NCI-H345 (cell line): ENCODE measurements at places on chromosomes 1 and 21.

- DNase-seq = no peak
Observed at GRCh38 chr1:222009105-222009730, 267.3 kb upstream of the DUSP10 start.

DNA sequence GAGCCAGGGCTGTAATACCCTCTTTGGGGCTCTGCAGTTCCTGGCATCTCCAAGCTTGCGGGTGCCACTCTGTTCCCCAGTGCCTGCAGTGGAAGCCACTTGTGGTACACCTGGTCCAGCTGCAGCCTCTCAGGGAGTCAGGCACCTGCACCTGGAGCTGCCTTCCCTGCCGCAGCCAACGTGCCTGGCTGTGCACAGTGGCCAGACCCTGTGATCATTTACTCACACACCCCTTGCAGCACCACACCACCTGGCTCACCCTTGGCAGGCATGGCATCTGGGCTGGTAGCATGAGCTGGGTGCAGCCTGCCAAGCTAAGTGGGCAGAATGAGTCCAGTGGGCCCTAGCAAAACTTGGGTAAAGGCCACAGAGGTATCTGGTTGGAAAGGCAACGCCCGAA, 51.1 kb upstream of the NTPCR start:
- peak; percentile 12 for DNase-seq

- no peak for DNase-seq
Observed at GRCh38 chr1:78339490-78339889, 151.3 kb upstream of the PTGFR start.

- peak; percentile 92 for DNase-seq
Observed at GRCh38 chr1:62384276-62385005, 52.4 kb upstream of the USP1 start.

- no peak for DNase-seq
Observed at GRCh38 chr1:110877364-110877763, 4.4 kb downstream of the CD53 start.

GRCh38 chr1:231162970-231163829, 1.3 kb downstream of the TRIM67 start:
- DNase-seq = peak; percentile 50

DNA sequence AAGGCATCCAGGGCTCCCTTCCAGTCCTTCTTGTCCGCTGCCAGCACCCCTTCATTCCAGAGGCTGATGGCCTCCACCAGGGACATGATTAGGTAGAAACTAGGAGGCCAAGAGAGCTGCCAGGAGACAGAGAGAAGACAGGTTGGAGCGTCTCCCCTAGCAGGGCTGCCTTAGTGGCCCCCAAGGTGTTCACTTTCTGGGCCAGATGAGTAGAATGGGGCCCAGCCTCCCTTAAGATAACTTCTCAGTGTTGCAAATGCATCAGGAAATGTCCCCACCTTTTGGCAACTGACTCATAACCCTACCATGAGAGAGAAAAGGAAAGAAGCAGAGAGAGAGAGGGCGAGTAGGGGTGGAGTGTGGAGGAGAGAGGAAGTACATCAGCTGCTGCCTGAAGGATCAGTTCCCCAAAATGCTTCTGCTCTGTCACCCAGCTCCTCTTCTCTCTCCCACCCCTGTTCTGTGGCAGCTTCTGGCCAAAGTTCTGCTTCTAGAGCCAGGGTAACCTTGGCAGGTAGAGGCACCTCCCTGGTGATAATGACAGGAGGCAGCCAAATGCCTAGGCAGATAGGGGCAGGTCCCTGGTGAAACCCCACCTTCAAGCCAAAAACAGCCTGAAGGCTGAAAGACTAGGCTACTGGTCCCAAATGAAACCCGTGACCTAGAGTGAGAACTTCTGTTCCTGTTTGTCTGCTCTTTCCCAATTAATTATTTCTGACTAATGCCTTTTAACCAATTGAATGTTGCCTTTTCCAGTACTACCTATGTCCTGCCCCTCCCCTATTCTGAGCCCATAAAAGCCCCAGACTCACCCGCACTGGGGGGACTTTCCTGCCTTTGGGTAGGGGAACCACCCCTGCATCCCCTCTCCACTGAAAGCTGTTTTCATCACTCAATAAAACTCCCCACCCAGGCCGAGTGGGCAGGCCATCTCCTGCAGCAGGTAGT, at the start of gene NCF2:
Gene NCF2 (minus strand): TSS at position 216 of the 948 bp plus-strand sequence. CDS start 130 bp downstream, at position 86.
- no peak for DNase-seq

DNA sequence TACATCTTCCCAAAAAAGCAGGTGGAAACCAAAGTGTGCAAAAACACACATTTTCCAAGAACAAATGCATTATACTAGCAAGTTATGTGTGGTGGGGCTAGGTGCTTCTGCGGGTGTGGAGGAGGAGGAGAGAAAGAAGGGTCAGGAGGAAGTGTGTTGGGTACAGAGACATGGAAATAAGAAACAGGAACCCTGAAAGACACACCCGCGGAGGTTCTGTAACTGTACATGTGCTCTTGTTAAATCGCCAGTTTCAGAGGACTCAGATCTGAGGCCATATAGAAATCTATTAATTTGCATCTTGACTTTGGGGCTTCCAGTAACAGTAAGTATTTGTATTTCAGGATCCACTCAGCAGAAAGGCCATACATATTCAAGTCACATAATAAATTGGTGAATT, 30.9 kb downstream of the ERG start:
- DNase-seq = no peak

GRCh38 chr1:1939296-1940122, 20.4 kb upstream of the TMEM52 start:
- no peak for DNase-seq

DNA sequence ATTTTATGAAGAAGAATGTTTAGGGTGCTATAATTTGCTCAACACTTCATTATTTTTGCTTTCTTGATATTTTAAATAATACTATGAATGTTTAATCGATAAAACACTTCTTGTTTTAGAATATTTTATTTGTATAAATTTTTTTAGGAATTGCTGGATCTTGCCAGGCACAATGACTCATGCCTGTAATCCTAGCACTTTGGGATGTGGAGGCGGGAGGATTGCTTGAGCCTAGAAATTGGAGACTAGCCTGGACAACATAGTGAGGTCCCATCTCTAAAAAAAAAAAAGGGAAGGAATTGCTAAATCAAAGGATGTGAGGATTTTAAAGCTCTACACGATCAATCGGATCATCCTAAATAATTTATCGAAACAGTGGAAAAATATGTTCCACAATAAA, 17.6 kb downstream of the RNF11 start:
- DNase-seq = no peak

GRCh38 chr1:53677486-53677885, 61.5 kb downstream of the GLIS1 start:
- DNase-seq = no peak

- no peak for DNase-seq
Observed at GRCh38 chr1:169259816-169260215, 107.8 kb downstream of the NME7 start.

GRCh38 chr1:192477630-192478029, 97.9 kb upstream of the RGS1 start:
- DNase-seq = peak; percentile 27

- no peak for DNase-seq
Observed at GRCh38 chr1:107862064-107862463, 102.9 kb downstream of the VAV3 start.

DNA sequence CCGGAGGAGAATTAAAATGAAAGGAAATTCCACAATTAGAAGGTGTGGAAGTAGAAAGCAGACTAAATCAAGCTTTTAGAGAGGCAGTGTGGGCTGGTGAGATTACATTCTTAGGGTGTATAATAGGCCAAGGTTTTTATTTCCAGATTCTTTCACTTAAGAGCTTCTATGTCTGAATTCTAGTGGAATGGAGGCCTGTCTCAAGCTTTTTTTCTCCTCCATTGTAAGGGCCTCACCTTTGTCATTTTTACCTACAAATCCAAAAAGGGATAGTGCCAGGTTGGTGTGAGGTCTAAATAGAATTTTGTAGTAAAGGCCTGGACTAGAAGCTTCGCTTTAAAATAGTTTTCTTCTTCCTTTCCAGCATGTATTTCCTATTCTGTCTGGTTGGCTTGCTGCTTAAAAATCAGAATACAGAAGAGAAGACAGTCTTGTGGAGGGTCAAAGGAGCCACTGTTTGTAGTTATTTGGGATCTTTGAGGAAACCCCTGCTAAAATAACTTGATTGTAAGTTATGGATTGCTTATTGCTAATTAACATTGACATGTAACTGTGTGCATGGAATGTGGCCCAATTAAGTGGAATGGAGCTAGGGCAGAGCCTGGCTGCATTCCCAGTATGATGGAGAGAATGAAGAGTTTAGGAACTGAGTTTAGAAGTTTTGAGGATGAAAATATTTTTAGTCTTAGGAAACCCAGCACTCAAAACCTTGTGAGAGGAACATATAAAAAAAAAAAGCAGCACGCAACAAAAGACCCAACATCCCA, 162.5 kb upstream of the B3GALT2 start:
- DNase-seq = no peak

DNA sequence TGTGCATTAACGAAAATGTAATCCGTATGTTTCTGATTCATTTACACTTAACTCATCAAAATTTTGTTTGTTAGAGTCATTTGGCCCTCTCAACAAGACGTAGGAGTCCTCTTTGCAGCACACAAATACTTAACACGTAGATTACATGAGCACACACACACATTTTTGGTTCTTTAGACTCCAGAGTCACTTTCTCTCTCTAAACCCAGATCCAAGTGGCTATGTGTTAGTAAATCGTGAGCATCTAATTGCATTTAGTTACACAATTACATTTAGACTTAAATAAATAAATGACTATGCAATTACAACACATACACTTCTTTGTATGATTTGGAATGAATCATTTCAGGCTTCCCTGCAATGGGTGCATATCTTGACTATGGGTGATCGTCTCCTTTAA, 109.0 kb upstream of the GREM2 start:
- no peak for DNase-seq

DNA sequence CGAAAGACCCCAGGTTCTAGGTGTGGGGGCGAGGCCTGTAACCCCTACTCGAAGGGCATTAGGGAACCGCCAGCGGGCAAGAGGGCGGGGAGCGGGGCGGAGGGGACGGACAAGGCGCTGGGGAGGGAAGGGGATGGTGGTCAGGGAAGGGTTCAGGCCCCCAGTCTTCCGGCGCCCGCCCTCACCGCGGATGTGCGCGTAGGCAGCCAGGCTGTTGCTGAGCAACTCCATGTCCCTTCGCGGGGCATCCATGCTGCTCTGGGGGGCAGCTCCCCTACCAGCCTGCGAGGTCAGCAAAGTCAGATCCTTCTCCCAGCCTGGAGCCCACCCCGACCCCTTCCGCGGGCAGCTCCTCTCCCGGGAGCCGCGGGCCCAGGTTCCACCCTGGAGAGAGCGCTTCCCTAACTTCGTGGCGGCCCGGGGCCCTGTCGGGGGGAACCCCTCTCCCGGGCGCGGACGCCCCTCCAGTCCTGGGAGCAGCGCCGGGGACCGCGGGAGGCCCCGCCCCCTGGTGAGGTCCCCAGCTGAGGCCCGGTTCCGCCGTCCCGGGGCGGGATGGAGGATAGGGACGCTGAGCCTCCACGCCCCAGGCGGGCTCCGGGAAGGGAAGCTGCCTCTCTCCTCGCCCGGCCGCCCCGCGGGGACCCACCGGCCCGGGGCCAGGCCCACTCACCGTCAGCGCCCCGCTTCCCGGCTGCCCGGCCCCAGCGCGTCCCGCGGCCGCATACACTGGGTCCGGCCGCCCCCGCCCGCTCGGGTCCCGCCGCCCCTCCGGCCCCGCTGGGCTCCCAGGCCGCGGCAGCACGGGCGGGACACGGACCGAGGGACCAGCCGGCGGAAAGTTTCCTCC, 434 bp downstream of the EVA1B start:
- no peak for DNase-seq

- DNase-seq = no peak
Observed at GRCh38 chr1:197659171-197659570, 116.1 kb downstream of the DENND1B start.

DNA sequence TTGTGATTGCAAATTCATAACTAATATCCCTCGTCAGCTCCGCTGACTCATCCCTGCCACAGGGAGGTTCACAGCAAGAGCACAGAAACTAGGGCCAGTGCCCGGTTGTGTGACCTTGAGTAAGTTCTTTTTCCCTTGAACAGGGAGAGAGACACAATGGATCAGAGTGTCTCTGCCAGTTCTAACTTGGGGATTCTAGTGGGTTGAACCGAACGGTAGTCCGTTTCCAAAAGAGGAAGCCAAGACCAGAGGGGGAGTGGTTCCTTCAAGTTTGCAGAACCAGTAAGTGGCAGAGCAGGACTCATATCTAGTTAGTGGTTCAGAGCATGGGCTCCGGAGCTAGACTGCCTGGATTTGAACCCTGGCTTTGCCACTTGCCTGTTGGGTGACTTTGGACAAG, 4.9 kb upstream of the SHISA4 start:
- DNase-seq = no peak

GRCh38 chr1:202160377-202160940, at the start of gene PTPN7:
TSS of gene PTPN7 (minus strand) at chr1:202160602. CDS start at chr1:202159402, 1,200 bp downstream.
- no peak for DNase-seq

DNA sequence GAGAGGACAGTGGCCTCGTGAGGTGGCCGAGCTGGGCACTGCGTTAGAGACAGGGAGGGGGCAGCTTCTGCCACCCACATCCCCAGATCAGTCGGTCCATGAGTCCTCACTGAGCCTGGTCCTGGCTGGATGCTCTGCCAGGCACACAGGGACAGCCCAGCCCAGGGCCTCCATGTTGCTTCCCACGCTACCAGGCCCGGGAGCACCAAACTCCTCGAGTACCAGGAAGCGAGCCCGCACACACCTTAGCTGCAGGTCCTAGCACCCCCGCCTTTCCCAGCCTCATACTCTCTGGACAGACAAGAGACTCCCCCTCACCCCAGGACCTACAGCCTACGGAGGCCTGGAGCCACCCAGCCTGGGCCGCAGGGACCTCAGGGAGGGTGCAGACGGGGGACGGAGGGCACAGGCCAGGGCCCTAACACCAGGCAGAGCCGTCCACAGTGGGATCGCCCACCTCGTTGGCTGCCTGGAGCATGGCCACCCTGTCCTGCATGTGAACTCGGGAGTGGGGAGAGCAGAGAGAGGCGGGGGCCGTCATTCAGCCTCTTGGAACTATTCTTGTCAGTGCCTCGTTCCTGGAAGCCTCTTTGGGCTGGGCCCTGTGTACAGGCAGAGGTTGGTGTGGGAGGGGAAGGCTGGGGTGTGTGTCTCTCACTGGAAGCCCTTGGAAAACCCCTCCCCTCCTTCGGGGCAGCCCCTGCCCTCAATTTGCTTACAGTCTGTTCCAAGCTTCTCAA, 90.9 kb upstream of the RUNX3 start:
- DNase-seq = no peak

DNA sequence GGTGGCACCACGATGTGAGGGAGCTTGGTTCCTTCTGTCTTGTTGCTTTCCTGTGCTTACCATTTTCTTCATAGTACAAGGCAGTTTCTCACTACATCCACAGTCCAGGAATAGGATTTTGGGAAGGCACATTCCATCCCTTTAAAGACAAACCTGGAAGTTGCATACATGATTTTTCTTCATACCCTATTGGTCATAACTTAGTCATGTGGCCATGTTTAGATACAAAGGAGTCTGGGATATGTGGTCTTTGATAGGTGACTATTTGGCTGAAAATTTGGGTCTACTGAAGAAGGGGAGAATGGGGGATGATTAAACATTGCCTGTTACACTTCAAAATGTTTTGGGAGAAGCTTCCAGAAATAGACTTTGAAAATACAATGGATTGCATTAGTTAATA, 7.0 kb downstream of the DYRK1A start:
- DNase-seq = no peak
